Brain pericyte (primary cell): ENCODE measurements at places on chromosomes 7 and 10.

DNA sequence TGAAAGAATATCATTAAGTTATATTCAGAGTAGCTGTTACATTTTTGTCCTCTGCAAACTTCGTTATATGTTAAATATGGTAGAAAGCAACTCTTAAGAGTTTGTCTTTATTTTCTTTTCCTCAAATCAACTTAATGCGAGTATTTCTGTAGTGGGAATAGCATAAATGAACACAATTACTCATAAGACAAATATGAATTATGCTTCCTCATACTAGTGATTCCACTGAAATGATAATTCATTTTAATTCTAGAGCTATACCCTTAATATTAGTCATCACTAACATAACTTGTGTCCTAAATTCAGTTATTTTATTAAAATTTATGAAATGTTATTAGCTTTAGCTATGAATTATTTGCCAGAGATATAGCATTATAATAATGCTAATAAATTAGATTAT is 820.6 kb upstream of the KCND2 start:
- DNase-seq: no peak

GRCh38 chr7:107854989-107855388 is 36.0 kb upstream of the DLD start:
- no peak for DNase-seq

- DNase-seq: no peak
Measured at GRCh38 chr7:130352194-130353074, 7.8 kb downstream of the CPA5 start.

DNA sequence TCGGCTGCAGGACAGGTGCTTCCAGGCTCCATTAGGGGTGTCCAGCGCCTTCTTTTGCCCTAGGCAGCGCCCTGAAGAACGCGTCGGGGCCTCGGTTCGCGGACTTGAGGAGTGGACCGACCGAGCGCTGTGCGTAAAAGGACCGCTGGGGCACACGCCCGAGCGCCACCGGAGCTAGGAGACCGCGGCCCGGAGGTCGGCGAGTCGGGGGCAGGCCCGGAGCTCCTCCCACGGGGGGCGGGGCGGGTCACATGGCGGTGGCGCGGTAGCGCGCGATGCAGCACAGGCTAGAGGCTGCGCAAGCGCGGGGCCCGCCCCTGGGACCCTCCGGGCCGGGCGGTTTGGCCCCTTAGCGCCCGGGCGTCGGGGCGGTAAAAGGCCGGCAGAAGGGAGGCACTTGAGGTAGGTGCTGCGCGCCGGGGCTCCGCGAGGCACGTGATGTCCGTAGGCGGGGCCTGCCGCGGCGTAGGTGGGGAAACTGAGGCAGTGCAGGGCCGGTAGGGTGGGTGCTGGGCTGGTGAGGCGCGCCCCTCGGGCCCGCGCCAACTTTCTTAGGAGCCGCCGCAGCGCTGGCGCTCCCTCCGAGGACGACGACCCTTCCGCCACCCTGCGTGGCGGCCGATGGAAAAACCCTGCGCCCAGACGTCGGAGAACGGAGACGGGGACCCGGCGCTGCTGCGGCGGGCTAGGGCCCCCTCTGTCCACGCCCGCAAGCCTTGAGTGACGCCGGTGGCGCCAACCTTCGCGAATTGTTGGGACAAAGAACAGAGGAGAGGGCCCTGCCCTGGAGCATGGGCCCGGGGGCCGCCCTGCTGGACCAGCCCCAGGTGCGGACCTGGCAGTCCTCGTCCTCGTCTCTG is at the start of gene PRXL2A:
PRXL2A (plus strand) TSS at position 310 of the 860 bp plus-strand sequence. CDS start 11,917 bp downstream, outside the sequence.
- DNase-seq: no peak

- no peak for DNase-seq
Measured at GRCh38 chr7:113819474-113819873, 99.3 kb downstream of the PPP1R3A start.

GRCh38 chr7:134514106-134514505 is 13.3 kb upstream of the AKR1B10 start:
- DNase-seq: no peak

DNA sequence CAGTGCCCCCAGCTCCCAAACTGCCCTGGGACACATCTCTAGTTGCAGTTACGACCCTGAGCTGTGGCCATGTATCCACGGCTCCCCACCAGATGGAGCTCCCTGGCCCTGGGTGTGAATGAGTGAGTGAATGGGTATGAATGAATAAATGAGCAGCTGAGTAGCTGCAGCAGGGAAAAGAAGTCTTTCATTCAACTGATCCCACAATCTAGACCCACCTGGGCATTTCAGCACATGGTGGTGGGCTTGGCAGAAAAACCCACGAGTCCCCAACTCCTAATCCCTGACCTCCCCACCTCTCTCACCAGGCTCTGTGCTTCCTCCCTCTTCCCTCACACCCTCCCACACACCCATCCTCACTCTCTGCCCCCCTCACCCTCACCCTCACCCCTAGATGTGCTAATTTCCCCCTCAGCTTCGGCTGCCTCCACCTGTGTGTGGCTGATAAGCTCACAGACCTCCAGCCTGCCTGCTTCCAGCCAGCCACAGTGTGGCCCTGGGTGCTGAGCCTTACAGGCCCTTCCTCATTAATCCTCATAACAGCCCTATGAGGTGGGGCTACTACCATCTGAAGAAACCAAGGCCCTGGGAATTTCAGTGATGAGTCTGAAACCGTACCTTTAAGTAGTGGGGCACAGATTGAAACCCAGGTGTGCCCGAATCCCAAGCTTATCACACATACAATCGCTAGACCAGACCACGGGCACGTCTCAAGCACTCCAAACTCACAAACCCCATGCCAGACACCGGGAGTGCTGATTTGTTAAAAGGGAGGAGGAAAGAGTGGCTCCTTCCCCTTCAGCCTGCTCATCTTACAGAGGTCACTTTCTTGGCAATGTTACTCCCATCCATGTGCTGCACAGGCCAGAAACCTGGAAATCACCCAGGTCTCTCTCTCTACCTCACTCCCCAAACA is 2.2 kb upstream of the ATP6V1F start:
- no peak for DNase-seq

- DNase-seq: no peak
Measured at GRCh38 chr10:71247804-71248203, 35.4 kb downstream of the UNC5B start.

DNA sequence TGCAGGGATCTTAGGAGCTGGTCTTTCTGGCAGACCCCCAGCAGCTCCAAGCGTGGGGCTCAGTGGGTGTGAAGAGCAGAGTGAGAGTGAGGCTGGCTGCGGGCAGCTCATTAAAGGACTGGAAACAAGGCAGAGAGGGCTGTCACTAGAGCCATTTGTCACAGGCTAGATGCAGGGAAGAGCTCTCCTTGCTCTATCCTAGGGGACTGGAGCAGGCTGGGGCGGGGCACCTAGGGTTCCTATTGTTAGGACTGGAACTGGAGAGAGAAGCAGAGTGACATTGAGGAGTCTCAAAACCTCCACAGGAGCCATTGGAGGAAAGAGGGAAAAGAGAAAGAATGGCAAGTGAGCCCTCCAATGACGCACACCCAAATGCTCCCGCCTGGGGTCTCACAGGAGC is 772 bp upstream of the DDC start:
- no peak for DNase-seq

GRCh38 chr10:77357185-77357584 is 280.4 kb downstream of the KCNMA1 start:
- DNase-seq: no peak

- peak; percentile 50 for DNase-seq
Measured at GRCh38 chr7:82598958-82599357, 155.4 kb upstream of the CACNA2D1 start.

DNA sequence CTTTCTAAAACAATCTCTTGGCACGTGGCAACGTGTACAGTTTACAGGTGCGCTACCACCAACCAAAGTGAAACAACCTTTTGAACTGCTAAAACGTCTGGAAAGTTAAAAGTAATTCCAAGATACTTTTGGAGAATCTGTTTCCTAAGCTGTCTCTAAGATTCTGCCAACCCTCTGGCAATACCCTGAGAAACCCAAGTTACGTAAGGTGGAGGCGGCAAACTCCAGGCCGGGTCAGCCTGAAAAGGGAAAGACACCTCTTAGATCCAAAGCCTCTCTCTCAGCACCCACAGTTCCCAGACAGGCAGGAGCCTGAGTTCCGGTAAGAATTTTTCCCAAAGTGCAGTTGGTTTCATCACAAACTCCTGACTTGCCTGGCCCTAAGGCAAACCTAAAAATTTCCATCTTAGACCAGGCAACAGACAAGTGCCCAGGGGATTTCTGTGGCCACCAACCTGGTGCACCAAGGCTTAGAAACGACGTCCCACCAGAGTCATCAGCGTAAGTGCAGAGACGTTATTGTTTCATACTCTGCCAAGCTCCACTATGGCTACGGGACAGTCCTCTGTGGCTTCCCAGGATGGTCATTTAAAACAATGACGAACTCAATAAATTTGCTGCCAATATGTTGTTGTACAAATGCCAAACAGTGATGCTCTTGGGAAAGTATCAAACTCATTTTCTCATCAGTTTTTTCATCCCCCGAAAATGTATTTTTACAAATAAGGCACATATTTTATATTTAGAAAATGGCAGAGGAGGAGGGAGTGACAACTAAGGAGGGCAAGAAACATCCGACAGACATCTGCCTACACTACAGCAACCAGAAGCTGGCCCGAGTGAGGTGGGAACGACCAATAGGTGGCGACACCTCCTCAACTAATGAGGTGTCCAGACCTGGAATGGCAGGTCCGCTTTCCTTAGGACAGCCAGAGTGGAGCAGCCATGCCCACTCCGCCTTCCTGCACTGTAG is 205.8 kb upstream of the FRMD4A start:
- DNase-seq: peak; percentile 40

- no peak for DNase-seq
Measured at GRCh38 chr7:124188576-124188975, 155.7 kb upstream of the TMEM229A start.

DNA sequence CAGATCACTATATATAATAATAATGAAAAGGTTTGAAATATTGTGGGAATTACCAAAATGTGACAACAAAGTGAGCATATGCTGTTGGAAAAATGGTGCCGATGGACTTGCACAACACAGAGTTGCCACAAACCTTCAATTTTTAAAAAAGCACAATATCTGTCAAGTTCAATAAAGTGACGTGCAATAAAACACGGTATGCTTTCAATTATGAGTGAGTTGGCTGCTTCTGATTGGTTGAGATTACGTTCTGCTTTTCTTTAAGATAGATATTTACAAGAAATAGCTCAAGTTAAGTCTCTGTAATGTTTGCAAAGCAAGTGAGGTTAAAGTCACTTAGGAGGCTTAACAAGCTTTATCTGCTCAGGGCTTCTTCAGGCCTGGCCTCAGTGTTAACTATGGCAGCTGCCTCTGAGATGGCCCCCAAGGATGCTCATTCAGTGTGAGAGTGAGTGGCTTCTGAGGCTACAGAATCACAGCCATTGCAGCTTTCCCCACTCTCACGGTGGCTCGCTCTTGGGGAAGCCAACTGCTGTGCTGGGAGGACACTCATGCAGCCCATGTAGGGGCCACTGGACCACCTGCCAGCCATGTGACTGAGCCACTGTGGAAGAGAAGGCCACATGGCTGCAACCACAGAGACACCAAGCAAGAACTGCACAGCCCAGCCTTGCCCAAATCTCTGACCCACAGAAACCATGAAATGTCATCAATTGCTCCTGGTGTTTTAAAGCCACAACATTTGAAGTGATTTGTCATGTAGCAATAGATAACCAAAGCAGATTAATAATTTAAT is 78.3 kb upstream of the TMEM72 start:
- DNase-seq: no peak

DNA sequence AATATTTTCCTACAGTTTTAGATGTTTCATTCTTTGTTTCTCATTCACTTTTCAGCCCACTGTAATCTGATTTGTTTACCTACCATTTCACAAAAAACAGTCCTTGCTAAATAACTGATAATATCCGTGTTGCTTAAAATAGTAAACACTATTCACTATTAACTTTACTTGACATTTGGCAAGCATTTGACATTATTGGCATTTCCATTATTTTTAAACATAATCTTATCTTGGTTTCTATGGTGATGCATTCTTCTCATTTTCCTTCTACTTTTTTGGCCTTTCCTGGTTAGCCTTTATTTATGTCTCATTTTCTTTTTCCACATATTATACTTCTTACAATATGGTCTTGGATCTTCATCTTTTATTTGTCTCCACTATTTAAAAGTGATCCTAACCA is 715.3 kb downstream of the DNAJB9 start:
- no peak for DNase-seq

DNA sequence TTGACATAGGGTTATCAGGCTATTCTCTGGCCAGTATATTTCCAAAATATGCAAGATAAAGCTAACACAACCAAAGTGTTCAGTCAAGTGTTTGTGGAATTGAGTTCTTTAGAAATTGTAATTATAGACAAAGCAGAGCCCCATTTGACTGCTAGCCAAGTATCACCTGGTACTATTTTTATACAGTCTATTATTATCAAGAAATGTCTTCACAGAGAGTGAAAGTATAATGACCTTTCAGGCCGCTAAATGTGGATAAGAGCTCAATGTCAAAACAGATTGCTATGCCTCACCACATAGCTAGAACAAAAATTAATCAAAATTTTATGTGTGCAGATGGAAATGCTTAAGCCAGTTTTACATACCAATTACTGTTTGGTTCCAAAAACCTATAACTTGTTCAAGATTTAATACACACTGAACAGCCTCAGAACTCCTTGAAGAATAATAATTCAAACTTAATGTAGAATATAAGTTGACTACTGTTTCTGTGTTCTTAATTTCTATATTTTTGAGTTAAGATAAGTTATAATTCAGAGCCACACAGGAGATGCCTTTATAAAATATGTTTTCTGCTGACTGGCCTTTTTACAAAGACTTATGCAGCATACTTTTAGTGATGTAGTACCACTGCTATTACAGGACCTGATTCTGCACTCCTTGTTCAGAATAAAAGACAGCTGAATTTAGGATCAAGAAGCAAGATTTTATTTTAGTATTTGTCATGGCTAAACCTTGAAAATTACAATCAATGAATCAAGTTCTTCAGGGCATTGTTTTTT is 31.0 kb downstream of the PRPS1L1 start:
- DNase-seq: no peak

DNA sequence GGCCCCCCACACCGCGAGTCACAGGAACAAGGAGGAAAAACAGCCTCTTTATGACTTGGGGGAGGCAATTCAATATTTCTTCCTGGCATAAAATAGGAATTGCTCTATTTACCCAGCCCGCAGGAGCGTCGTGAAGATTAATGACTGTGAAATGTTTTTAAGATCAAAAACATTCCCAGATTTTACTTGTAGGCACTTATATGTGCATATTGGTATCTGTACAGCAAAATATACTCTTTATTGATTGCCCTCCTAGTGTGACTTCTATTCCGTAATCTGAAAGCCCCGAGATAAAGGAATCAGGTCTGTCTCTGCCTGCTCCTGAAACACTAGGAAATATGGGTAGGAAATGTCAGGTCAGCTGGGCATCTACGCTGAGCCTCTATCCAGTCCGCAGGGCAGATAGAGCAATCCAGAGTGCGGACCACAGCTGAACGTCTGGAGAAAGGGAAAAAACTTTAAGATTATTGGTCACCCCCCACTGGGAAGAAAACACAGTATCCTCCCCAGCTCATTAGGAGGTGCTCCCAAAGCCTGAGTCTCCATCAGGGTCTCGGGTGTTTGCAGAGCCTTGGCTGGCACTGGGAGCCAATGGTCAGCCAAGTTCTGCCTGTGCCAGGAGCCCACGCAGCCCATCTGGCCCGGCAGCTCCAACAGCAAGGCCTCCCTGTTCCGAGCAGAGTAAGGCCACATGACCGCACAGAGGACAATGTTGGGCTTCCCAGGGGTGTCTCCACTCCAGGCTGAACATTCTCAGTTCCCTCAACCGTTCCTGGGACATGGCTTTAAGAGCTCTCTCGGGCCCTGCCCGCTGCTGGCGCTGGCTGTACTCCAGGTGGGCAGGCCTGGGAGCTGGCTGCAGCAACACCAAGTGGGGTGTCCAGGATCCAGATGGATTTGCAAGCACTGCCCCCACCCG is 7.7 kb downstream of the CTBP2 start:
- DNase-seq: peak; percentile 60

- peak; percentile 21 for DNase-seq
Measured at GRCh38 chr7:140326116-140326928, 72.0 kb downstream of the SLC37A3 start.
